ENCODE measurements at places on chromosomes 4 and X. TPM values are rescaled to one million over a fixed set of nuclear protein-coding genes. Genes with fewer than 3 reads are reported as not detected.

The PCDH19 gene
- total RNA-seq, result 4.5 TPM

The MAGEB17 gene
- 4.1 TPM for total RNA-seq

The CT45A10 gene
- 17.7 TPM for total RNA-seq

The LRP2BP gene
- total RNA-seq, result 7.5 TPM

The PAPSS1 gene
- total RNA-seq, result 32.8 TPM

The SYN1 gene
- total RNA-seq, result 2.8 TPM

The SLC9B1 gene
- total RNA-seq, result 23.4 TPM

The FGF13 gene
- 3.7 TPM for total RNA-seq

- no peak overlapping the region for H3K27ac ChIP-seq
- no peaks in the 10 kb centered on the region for H3K27me3 ChIP-seq
- H3K4me3 ChIP-seq, result no peak overlapping the region
- H3K36me3 ChIP-seq, result no peaks in the 10 kb centered on the region
Observed at GRCh38 chr4:39030725-39031124, 1.5 kb downstream of the TMEM156 start.

DNA sequence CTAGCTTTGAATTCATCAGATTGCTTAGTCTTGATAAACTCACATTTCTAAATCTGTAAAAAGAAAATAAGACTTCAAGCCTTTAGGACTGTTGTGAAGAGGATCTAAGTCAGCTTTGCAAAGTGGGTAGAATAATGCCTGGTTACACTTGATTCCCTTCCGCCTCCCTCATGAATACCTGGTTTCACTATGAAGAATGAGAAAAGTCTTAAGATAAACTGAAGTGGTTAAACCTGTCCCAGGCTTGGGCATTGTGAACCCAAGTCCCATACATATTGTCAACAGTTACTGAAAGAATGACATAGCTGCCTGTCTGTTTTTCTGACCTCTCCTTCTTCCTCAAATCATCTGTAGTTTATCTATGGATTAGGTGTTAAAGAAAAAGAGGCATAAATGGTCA is 16.7 kb upstream of the GBA3 start:
- H3K36me3 ChIP-seq, result no peaks in the 10 kb centered on the region
- no peak overlapping the region for H3K27ac ChIP-seq
- peaks cover 10% of the 10 kb centered on the region for H3K4me1 ChIP-seq

DNA sequence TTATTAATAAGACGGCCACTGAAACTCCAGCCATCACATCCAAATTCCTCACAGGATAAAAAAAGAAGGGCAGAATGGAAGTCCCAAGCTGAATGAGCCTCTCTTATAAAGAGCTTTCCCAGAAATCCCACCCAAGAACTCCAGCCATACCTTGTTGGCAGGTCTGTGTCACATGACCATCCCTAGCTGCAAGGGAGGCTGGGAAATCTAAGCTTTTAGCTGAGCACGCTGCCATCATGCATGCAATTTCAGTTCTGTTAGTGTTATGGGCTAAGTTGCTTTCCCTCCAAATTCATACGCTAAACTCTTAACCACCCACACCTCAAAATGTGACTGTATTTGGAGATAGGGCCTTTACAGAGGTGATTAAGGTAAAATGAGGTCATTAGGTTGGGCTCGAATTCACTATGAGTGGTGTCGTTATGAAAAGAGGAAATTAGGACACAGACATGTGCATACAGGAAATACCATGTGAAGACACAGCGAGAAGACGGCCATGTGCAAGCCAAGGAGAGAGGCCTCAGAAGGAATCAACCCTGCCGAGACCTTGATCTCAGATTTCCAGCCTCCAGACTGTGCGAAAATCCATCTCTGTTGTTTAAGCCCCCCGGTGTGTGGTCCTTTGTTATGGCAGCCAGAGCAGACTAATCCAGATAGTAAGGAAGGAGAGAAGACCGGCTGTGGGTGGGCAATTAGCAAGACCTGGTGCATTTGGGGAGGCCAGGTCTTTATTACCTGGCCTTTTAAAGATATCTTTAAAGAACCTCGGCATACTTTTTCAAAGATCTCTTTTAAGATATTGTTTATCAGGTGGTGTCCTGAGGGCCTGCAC is 317.6 kb downstream of the BCOR start:
- no peak for DNase-seq
- H3K36me3 ChIP-seq, result no peaks in the 10 kb centered on the region

GRCh38 chrX:11185861-11186260 is 74.7 kb downstream of the HCCS start:
- H3K27ac ChIP-seq, result no peak overlapping the region
- no peak for DNase-seq
- H3K27me3 ChIP-seq, result no peaks in the 10 kb centered on the region
- no peaks in the 10 kb centered on the region for H3K4me1 ChIP-seq
- no peak overlapping the region for H3K4me3 ChIP-seq

- no peaks in the 10 kb centered on the region for H3K27me3 ChIP-seq
- DNase-seq, result no peak
- no peak overlapping the region for H3K27ac ChIP-seq
- no peaks in the 10 kb centered on the region for H3K36me3 ChIP-seq
- H3K4me3 ChIP-seq, result no peak overlapping the region
Observed at GRCh38 chr4:87555773-87556619, 26.8 kb upstream of the SPARCL1 start.

GRCh38 chr4:74628852-74629620 is 165.3 kb downstream of the BTC start:
- no peak for DNase-seq
- no peaks in the 10 kb centered on the region for H3K27me3 ChIP-seq
- H3K4me1 ChIP-seq, result no peaks in the 10 kb centered on the region
- no peak overlapping the region for H3K4me3 ChIP-seq
- H3K36me3 ChIP-seq, result no peaks in the 10 kb centered on the region
- H3K27ac ChIP-seq, result no peak overlapping the region

GRCh38 chr4:164438321-164438720 is 315.6 kb upstream of the SMIM31 start:
- no peaks in the 10 kb centered on the region for H3K27me3 ChIP-seq
- no peaks in the 10 kb centered on the region for H3K36me3 ChIP-seq
- H3K4me3 ChIP-seq, result no peak overlapping the region
- no peak overlapping the region for H3K27ac ChIP-seq
- no peak for DNase-seq

DNA sequence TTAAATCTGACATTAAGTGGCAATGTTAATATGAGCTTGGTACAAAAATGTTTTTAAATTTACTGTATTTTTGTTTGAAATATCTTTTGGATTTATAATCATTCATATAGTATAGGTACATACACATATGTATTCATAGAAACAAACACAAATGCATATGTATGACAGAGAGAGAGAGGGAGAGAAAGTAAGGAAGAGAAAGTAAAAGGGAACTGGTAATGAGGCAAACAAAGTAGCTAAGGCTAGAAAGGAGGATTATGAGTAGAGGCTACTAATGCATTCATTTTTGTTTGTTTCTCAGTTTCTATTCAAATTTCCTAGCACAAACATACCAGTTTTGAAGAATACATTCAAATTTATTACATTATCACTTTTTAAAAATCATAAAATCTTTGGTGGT is 132.4 kb downstream of the GLRA3 start:
- no peak overlapping the region for H3K4me3 ChIP-seq
- no peaks in the 10 kb centered on the region for H3K27me3 ChIP-seq
- no peak for DNase-seq
